ENCODE measurements at places on chromosomes 2 and 18. TPM values are rescaled to one million over a fixed set of nuclear protein-coding genes. Genes with fewer than 3 reads are reported as not detected.

The SIX3 gene
- total RNA-seq: not detected

The ATG16L1 gene
- total RNA-seq: 60.2 TPM

The TWIST2 gene
- total RNA-seq: 94.9 TPM

The PDK1 gene
- total RNA-seq: 66.9 TPM

The PLCL1 gene
- total RNA-seq: not detected

The FBXO36 gene
- total RNA-seq: 6.4 TPM

The HOXD12 gene
- total RNA-seq: not detected

The GKN2 gene
- not detected for total RNA-seq

The FAM228B gene
- 3.5 TPM for total RNA-seq

The ZNF519 gene
- total RNA-seq: 7.6 TPM

The OSBPL6 gene
- total RNA-seq: 10.7 TPM

The EML6 gene
- 2.1 TPM for total RNA-seq

The KCNG2 gene
- not detected for total RNA-seq

The LAMA3 gene
- 2.9 TPM for total RNA-seq

The GREB1 gene
- total RNA-seq: 0.78 TPM

The G6PC2 gene
- not detected for total RNA-seq

The TSN gene
- 77.5 TPM for total RNA-seq

The COLEC12 gene
- total RNA-seq: 103 TPM

The ADRA2B gene
- total RNA-seq: not detected

The ITGB6 gene
- total RNA-seq: 0.10 TPM

The DPP10 gene
- total RNA-seq: not detected

The DAPL1 gene
- not detected for total RNA-seq

The ANKRD29 gene
- 1.8 TPM for total RNA-seq

The PLCD4 gene
- 8.5 TPM for total RNA-seq

The ASPRV1 gene
- total RNA-seq: 0.68 TPM

The FAHD2B gene
- 6.8 TPM for total RNA-seq

The ASIC4 gene
- not detected for total RNA-seq

The PSTPIP2 gene
- total RNA-seq: 0.68 TPM

The NGEF gene
- 35.4 TPM for total RNA-seq

The TCF23 gene
- not detected for total RNA-seq

The DTNA gene
- total RNA-seq: 1.6 TPM

The EIF2B4 gene
- total RNA-seq: 36.1 TPM

The SERPINB4 gene
- not detected for total RNA-seq

The AMER3 gene
- not detected for total RNA-seq

The HOXD4 gene
- total RNA-seq: 7.2 TPM

The BCL11A gene
- not detected for total RNA-seq

The RTP5 gene
- not detected for total RNA-seq

The ST8SIA5 gene
- 11.8 TPM for total RNA-seq

The ANKRD30BL gene
- total RNA-seq: not detected

The MC2R gene
- not detected for total RNA-seq

The DCDC2C gene
- not detected for total RNA-seq

The NR4A2 gene
- total RNA-seq: 0.96 TPM

The CFAP221 gene
- not detected for total RNA-seq

The TACR1 gene
- total RNA-seq: not detected

The CXCR1 gene
- total RNA-seq: not detected

The ACYP2 gene
- total RNA-seq: 20.6 TPM

The GRHL1 gene
- total RNA-seq: 0.36 TPM

The RGPD3 gene
- 0.20 TPM for total RNA-seq

The GBX2 gene
- 0.24 TPM for total RNA-seq

The PID1 gene
- total RNA-seq: 15.9 TPM

The TMEM178A gene
- 0.10 TPM for total RNA-seq

The TMEM247 gene
- not detected for total RNA-seq

All from RPMI7951 (cell line).